Stimulated activated CD4-positive, alpha-beta T cell treated with anti-CD3 and anti-CD28 coated beads, Interleukin-1b, Interleukin-23, amount 100 ng/mL, for 1 hour (primary cell): ENCODE measurements at places on chromosomes 13 and 19.

DNA sequence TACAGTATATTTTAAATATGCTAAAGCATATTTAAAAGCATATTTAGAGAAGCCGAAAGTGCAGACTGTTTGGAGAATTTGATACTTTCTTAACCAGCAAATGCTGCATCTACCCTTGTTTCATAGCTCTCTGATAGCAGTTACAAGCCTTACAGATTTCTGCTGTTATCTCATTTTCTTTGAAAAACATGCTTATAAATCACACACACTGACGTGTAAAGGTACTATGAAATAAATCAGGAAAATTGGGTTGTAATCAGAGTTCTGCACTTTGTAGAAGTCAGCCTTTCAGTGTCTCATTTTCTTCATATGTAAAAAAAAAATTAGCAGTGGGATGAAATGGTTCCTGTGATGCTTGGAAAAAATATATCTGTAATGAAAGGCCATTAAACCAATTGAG is 1432.4 kb upstream of the ATXN8OS start:
- DNase-seq = no peak

- no peak for DNase-seq
These were observed 10.0 kb downstream of the KLC3 start for GRCh38 chr19:45350477-45351058.

DNA sequence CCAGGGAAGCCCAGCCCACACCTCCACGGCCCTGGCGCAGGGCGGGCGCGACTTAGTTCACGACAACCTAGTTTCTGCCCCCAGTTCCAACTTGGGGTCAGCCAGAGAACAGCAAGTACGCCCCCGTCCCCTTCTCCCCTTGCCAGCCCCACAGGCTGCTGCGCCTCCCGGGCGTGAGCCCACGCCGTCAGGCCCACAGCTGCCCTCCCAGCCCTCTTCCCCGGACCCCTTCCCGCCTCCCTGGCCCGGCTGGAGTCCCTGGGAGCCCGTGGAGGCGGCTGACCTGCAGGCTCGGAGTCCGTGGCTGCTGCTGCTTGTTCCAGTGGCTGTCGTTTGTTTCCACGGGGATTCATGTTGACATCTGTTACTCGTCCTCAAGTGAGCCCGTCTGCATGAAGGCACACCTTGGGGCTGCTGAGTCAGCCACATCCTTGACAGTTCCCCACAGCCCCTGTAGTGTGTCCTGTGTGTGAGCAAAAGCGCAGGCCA is 86.0 kb downstream of the ATP11A start:
- no peak for DNase-seq

- DNase-seq = no peak
These were observed 579.1 kb downstream of the KCTD12 start for GRCh38 chr13:76307142-76307541.

- no peak for DNase-seq
These were observed 967 bp upstream of the NR2C2AP start for GRCh38 chr19:19204181-19204580.

- no peak for DNase-seq
These were observed 114.5 kb downstream of the COL4A1 start for GRCh38 chr13:110192472-110192871.

DNA sequence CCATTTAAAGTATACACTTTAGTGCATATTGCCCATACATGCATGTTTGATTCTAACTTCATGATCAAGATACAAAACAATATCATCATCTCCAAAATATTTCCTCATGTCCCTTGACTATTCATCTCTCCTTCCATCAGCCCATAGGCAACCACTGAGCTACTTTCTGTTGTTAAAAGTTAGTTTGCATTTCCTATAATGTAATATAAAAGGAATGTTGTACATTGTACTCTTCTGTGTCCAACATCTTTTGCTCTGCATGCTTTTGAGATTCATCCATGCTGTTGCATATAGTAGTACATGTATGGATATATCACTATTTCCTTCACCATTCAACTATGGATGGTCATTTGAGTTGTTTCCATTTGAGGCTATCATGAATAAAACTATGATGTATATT is 74.7 kb downstream of the ITGBL1 start:
- DNase-seq = no peak

GRCh38 chr13:23147827-23148226 is 33.0 kb upstream of the SGCG start:
- DNase-seq = no peak

DNA sequence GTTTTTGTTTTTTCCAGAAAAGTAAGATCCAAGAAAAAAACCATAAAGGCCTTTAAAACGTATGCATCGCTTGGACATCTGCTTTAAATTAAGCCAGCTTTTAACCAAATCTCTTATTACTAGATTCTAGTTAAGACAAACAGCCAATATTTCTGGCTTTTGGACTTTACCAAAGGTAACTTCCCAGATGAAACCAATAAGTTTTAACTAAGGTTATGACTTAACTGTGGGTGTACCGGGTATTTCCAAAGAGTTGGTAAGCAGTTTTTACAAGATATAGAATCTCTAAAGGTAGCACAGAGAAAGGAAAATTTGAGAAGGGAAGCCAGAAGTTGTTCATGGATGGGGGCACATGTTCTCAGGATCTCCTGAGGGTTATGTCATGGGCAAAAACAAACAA is 34.0 kb downstream of the CEACAM1 start:
- no peak for DNase-seq

GRCh38 chr13:34349091-34349722 is 531.3 kb downstream of the RFC3 start:
- no peak for DNase-seq

GRCh38 chr13:30551189-30551588 is 66.5 kb upstream of the USPL1 start:
- DNase-seq = no peak

- DNase-seq = no peak
These were observed 83.1 kb downstream of the TNFSF13B start for GRCh38 chr13:108352599-108352998.

DNA sequence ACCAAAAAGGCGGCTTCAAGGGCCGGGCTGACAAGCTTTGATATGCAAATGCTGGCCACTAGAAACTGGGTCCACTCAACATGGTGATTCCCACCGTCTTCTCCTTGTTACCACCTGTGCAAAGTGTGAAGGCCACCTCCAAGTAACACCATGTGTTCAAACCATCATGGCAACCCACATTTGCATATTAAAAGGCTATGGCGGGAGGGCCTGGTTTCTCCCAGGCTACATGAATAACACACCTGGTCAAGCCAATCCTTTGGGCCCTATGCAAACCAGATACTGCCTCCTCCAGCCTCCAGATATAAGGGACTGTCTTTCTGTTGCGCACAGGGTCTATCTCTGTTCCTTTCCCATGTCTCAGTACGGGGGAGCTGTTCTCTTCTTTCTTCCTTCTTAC is 36.6 kb upstream of the ZSCAN5A start:
- DNase-seq = no peak

- no peak for DNase-seq
These were observed 17.4 kb downstream of the ZNF586 start for GRCh38 chr19:57786906-57787305.

GRCh38 chr13:79297128-79297527 is 108.9 kb downstream of the RBM26 start:
- DNase-seq = no peak

DNA sequence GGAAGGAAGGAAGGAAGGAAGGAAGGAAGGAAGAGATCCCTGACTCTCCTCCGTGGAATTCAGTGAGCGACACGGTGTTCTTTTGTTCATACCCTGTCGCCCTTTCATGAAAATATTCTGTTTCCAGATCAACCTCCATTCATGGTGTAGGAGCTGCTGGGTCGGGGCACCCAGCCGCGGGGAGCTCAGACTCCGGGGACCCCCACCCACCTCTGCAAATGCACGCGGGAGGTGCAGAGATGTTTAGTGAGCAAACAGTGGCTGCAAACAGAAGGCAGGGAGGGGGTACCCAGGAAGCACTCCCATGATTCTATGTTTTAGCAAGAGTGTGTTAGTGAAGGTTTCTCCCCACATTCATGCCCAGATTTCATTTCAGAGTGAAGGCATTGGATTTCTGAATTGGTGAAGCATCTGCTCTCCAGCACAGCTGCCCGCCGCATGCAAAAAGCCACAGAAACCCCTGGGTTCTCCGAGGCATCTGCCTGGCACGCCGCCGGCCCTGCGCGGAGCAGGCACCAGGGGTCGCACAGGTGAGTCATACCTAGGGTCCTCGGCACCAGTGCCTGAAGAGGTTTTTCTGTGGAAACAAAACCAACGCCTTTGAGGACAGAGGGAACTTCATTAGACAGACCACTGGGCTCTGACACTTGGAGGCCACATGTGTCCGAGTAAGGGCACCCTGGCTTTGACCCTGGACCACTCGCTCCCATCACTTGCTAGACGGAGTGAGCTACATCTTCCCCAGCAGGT is 80.6 kb downstream of the ZNF557 start:
- no peak for DNase-seq

- no peak for DNase-seq
These were observed 11.0 kb downstream of the CYTH2 start for GRCh38 chr19:48480183-48480557.

DNA sequence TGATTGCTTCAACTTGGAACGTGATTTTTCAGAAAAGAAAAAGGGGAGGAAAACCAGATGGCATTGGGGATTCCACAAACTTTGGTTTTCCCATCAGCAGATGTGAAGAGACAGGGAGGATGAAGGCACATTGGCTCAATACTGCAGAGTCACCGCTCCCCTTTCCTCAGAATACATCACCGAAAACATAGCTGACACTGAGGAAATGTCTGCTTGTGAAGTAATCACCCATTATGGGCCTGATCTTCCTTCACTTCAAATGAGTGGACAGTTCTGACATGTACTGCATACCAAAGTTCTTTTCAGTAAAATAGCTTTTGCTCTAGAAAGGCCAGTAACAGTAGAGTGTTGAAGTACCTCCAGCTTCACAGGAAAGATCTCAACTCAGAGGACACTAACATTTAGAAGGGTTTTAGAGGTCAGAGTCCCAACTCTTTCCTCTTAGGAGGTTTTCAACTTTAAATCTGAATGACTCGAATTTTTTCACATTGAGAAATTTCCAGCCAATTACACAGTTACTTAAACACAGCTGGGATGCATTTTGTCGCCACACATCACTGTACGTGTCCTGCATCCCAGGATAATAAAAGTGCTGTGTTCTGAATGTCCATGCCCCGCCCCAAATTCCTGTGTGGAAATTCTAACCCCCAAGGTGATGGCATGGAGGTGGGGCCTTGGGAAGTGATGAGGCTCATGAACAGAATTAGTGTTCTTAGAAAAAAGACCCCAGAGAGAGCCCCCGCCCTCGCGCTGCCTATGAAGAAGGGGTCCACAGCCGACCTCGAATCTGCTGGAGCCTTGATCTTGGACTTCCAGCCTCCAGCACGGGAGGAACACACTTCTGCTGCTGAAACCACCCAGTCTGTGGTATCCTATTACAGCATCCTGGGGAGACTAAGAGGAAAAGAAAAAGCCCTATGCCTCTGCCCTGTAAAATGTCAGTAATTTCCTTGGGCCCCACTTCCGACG is 77.7 kb downstream of the COL4A1 start:
- DNase-seq = no peak

DNA sequence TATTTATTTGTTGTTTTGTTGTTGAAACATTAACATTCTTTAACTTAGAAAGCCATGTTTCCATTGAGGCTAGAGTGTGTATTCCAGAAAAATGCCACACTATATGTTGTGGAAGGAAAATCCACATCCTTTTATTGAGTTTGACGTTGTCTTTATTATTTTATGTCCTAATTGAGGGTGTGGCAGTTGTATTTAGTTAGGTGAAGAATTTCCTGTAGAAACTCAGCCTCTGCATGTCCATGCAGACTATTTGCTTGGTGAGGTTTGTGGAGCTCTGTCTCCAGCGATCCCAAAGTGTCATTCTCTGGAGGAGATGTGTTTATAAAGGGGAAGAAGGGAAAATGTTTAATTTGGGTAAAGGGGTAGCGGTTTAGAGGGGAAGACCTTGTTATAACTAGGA is 46.6 kb downstream of the AKAP11 start:
- DNase-seq = no peak

DNA sequence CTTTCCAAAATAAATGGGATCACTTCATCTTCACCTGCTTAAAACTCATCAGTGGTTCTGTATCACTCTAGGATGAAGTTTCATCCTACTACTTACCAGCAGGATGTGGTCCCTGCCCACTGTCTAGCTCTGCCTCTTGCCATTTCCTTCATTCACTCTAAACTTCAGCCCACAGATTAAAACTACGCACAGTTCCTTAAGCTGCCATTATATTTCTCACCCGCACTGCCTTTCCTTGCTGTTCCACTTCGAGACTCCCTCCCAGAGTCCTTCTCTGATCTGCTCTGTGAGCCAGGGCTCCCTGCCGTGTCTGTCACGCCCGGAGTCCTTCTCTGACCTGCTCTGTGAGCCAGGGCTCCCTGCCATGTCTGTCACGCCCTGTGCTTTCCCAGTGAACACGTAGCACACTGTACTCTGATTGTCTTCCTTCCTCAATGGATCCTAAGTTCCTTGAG is 52.0 kb upstream of the NPAS1 start:
- no peak for DNase-seq

DNA sequence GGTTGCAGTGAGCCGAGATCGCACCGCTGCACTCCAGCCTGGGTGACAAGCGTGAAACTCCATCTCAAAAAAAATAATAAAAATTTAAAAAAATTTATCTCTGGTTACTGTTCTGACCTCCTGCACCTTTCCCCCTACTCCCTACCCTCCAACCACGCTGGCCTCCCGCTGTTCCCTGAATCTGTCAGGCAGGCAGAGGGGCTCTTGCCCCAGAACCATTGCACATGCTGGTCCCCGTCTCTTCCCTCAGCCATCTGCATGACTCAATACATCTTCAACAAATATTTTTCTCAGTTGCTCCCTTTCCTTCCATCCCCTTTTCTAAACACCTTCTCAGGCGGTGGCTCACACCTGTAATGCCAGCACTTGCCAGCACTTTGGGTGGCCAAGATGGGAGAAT is 1.1 kb upstream of the FAM187B start:
- no peak for DNase-seq

DNA sequence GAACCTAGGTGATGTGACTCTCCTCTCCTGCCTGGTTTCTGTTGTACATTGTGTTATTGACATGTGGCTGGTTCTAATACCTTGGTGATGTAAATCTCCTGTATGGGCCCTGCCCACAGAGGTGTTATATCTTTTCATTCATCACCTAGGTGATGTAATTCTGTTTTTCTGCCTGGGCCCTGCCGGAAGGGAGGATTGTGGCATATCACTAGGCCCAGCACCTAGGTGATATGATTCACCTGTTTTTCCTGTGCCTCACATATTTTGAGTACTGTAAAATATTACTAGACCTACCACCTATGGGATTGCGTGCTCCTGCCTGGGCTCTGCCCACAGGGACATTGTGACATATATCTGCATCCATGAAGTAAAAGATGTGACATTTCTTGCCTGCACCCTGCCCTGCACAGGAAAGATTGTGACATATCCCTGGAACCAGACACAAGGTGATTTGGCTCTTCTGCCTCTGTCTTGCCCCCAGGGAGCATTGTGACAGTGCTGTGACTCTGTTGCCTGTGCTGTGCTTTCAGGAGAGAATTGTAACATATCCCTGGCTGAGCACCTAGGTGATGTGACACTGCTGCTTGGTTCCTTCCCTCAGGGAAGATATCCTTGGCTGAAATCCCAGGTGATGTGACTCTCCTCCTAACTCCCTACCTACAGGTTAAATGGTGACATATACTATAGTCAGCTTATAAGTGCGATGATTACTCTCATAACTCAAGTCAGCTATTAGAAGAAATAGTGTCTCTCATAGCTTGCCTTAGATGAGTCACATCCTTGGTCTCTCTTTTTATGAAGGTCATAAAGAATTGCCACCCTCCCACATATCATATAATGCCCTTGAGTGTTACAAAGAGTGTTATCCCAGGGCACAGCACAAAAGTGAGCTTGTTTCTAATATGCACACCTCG is 13.3 kb upstream of the ZNF681 start:
- DNase-seq = no peak
